ENCODE measurements at places on chromosomes 16 and 17.

DNA sequence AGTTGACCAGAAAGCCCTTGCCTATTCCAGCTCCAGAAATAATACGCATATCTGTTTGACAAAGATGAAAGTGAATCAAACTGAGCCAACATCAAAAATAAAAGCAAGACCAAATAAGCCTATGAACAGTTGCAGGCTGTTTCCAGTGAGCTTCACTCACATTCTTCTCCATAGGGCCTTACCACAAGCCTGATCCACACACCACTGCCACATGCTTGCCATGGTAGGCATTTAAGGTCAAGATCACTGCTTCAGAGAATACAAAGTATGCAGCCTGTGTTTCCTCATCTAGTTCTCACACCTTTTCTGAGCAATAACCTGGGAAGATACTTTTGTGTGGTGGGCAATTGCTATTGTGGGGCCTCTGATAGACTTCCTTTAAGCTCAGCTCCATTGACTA, 1060.2 kb downstream of the CDH11 start:
- DNase-seq, result no peak

- no peak for DNase-seq
These were observed 16.1 kb upstream of the GSDMA start for GRCh38 chr17:39946551-39947330.

GRCh38 chr16:87856791-87857228, 12.5 kb downstream of the SLC7A5 start:
- no peak for DNase-seq

GRCh38 chr16:67517661-67518423, 10.8 kb upstream of the RIPOR1 start:
- no peak for DNase-seq

- DNase-seq, result no peak
These were observed 7.7 kb upstream of the NPIPB2 start for GRCh38 chr16:11949527-11949926.

- no peak for DNase-seq
These were observed 55.9 kb upstream of the PLCG2 start for GRCh38 chr16:81723098-81723723.

- no peak for DNase-seq
These were observed 782.7 kb downstream of the CDH11 start for GRCh38 chr16:64339052-64339770.

- DNase-seq, result no peak
These were observed 17.8 kb upstream of the KIF19 start for GRCh38 chr17:74307984-74308773.

- DNase-seq, result no peak
These were observed 1.1 kb upstream of the ZNF200 start for GRCh38 chr16:3235856-3236669.

GRCh38 chr16:30046588-30046987, 15.5 kb upstream of the TLCD3B start:
- no peak for DNase-seq

DNA sequence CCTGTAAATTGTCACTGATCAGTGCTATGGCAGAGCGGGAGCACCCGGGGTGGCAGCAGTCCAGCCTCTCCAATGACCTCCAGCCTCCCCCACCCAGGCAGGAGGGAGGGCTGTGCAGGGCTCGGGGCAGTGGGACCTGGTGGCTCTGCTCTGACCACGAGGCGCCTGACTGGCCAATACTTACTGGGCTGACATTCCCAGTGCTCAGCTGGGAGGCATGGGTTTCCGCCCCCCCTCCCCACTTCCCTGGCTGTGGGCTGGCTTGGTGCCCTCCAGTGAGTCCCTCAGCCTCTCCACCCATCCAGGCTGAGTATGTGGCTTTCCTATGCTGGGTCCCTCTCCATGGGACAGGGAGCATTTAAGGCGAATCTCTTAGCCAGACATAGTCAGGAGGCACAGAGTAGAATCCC, 2.7 kb downstream of the SOCS3 start:
- no peak for DNase-seq

- DNase-seq, result no peak
These were observed 31.2 kb downstream of the CDK5R1 start for GRCh38 chr17:32517982-32518381.

GRCh38 chr17:29555840-29556239, 11.0 kb downstream of the ABHD15 start:
- DNase-seq, result no peak

GRCh38 chr16:2156849-2157224, 1.3 kb downstream of the TRAF7 start:
- DNase-seq, result no peak

GRCh38 chr17:40097931-40098845, 2.2 kb downstream of the NR1D1 start:
- no peak for DNase-seq

DNA sequence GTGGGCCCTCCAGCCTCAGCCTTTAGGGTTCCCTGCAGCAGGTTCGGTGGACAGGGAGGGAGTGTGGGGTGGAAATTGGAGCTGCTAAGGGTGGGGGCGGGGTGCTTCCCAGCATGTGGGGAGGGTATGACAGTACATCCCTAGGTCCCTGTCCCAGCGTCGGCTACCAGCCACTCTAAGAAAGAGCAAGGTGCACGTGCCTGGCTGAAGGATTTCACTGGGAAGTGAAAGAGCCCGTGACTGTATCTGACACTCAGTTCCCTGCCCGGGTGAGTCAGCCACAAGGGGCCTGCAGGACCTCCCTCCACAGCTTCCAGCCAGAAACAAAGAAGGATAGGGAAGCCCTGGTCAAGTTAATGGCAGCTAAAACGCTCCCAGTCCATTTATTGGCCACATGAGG, 4.1 kb downstream of the SNRNP25 start:
- no peak for DNase-seq

DNA sequence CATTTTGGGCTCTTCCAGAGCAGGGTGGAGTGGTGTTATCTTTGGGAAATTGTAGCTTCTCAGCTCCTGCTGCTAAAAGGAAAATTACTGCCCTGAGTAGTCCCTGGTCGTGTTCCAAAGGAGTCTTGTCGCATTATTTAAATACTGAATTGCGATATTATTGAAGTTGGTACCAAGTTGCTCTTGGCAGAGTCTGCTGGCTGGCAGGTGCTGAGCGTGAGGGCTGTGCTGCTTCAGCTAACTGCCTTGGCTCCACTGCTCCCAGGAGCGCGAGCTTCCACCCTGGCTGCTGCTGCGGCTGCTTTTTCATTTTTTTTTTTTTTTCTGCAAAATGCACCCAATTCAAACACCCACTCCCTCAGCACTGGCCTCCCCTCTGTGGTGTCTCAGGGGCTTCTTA, 289.8 kb downstream of the MAF start:
- no peak for DNase-seq

- DNase-seq, result no peak
These were observed 26.4 kb upstream of the TAOK1 start for GRCh38 chr17:29363716-29364115.

GRCh38 chr16:13419589-13419988, 500.4 kb upstream of the ERCC4 start:
- DNase-seq, result no peak

- DNase-seq, result no peak
These were observed 187.2 kb upstream of the CHMP6 start for GRCh38 chr17:80804466-80804865.

DNA sequence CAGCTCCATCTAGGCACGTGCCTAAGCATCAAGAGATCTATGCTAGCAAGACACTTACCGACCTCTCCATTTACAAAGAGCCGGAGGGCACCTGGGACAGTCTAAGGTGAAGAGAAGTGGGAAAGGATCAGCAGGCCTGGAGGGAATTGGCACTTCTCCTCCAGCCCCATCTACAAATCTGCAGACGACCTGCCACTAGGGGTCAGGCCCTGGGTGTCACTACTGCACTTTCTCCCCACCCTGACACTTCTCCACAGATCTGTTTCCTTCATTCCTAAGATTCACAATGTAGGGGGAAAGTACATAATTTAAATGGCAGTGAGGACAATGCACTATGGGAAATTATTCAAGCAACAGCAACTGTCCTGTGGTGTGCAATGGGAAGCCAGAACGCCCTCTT, 8.1 kb downstream of the MKS1 start:
- no peak for DNase-seq

- DNase-seq, result no peak
These were observed 22.3 kb upstream of the SMPD3 start for GRCh38 chr16:68470461-68471150.

GRCh38 chr16:65054457-65054856, 67.4 kb downstream of the CDH11 start:
- DNase-seq, result no peak

DNA sequence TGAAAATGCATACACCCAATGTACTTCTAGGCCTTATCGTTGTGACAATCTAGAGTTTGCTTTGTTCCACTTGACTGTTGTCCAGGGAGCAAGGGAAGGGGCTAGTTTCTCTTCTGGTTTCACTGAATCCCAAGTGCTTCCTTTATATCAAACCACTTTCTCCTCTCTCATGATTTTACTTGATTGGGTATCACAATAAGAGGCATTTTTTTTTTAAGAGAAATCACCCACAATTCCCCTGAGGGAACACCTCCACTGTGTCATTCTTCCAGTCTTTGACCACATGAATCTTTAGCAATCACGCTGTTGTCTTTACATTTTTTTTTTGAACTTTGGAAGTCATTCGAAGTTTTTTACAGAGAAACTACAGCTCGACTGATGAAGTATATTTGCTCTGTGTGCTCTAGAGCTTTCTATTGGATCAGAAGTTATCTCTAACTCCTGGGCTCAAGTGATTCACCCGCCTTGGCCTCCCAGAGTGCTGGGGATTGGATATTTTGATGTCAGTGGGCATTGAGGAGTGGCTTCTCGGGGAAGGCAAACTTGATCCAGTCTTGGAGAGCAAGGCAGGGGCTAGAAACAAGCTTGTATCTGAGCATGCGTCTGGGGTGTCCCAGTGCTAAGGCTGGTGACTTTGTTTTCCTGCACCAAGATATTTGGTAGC, 3.0 kb downstream of the CDH1 start:
- DNase-seq, result no peak

- DNase-seq, result no peak
These were observed 2.8 kb downstream of the RAB40C start for GRCh38 chr16:592518-593306.

- DNase-seq, result no peak
These were observed 49.0 kb upstream of the PIK3R6 start for GRCh38 chr17:8916466-8916865.

DNA sequence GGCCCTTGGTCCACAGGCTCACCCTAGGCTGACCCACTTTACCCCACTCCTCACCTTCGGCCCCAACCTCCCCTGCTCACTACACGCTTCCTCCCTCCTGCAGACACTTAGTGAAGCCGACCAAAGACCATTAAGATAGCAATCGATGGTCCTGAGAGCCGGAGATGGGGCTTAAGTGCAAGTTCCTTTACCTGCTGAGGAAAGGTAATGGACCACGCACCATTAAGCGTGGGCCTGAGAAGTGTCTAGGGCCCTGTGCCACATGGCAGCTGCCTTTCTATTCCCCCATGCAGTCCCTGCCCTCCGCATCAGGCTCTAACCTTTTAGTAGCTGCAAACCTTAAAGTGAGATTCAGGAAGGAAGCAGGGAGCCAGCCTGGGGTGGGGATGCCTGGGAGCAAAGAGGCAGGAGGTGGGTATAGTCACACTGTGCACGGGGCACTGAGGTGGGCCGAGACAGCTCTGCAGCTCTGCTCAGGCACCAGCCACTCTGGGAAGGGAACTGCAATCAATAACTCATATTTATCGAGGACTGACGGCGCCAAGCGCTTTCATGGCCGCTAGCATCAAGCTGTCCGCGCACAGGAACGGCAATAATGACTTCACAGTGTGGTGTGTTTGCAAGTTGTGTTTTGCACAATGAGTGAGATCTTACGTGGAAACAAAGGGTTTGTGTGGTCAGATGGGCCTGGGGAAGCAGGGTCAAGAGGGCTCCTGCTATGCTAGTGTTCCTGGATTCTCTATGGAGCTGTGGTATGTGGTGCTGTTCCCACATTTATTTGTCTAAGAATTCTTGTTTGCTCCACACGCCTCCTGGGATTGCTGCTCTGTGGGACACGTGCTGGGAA, 84.9 kb upstream of the CDC42EP4 start:
- DNase-seq, result no peak

- no peak for DNase-seq
These were observed 150.0 kb downstream of the NPIPB11 start for GRCh38 chr16:29256501-29256981.

- no peak for DNase-seq
These were observed 333.0 kb downstream of the SEC14L1 start for GRCh38 chr17:77473615-77474226.

GRCh38 chr17:40348136-40348504, 16.4 kb downstream of the GJD3 start:
- DNase-seq, result no peak

- no peak for DNase-seq
These were observed 2.4 kb downstream of the SPN start for GRCh38 chr16:29665294-29666077.

- DNase-seq, result no peak
These were observed 20.4 kb upstream of the CIBAR2 start for GRCh38 chr16:85132456-85133289.

- DNase-seq, result no peak
These were observed 4.5 kb downstream of the PRKCB start for GRCh38 chr16:23840310-23840709.

- no peak for DNase-seq
These were observed 1.0 kb downstream of the VEZF1 start for GRCh38 chr17:57986841-57987580.

GRCh38 chr16:11215935-11216556, 40.0 kb downstream of the SOCS1 start:
- no peak for DNase-seq

- DNase-seq, result no peak
These were observed 391.0 kb downstream of the WWOX start for GRCh38 chr16:78490431-78490830.

DNA sequence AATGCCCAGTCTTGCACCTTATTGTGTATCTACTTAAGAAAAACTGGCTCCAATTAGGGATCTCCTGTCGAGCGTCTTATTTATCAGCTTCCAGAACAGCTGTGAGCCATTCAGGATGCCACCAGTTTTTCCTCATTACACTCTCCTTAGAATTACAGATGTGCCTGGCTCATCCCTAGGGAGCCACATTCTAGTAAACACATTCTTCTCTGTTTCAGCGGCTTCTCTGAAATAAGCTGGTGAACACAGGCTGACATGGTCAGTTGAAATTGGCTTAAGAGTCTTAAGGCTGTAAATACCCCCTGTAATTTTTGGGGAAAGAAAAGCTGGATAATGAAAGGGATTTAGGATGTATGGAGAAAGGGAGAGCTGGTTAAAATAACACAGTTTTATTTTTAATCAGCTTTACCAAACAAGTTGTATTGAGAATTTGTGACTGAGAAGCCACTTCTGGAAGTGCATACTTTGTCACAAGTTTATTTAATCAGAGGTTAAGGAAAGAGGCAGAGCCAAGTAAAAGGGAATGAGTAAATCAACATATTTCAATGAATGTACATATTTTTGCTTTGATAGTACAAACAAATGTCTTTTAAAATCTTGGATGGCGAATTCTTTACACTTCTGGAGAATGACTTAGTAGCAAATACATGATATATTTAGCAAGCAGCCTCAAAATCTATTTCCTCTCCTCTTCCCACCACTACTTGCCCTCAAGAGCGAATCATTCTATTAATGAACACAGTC, 562.0 kb upstream of the GOT2 start:
- no peak for DNase-seq
